Naive thymus-derived CD4-positive, alpha-beta T cell (primary cell): ENCODE measurements at places on chromosomes 4 and X. TPM values are rescaled to one million over a fixed set of nuclear protein-coding genes. Genes with fewer than 3 reads are reported as not detected.

DNA sequence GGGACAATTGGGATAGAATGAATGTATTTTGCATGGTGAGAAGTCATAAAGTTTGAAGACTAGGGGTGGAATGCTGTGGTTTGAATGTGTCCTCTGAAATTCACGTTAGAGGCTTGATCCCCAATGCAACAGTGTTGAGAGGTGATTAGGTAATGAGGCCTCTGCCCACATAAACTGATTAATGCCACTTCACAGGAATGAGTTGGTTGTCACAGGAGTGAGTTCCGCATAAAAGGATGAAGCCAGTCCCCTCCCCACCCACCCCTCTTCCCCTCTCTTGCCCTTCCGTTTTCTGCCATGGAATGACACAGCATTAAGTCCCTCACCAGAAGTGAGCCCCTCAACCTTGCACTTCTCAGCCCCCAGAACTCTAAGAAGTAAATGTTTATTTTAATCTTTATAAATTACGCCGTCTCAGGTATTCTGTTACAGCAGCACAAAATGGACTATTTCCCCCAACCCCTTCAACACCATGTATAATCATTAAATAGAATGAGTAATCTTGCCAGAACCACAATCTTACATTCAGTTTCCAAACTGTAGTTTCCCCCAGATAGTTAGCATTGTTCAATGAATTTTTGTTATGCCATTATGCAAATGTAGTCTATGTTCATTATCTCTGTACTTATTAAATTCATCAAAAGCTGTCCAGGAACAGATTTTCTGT lies 5.5 kb upstream of the MMAA start:
- DNase-seq = no peak

DNA sequence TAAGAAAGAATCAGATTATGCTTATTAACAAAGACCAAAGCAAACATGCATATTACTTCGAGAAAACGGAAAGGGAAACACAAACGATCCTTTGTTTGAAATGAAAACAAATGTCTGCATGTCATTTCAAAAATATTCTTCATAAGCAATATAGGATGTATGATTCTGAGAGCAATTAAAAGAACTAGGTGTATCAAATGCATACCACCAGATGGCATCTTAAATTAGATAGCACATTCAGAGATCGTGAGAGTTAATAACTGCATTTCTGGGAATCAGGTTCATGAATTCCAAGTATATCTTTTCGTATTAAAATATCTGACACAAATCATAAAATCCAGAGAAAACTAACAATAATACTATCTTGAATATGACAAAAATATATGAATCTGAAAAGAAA lies 159.5 kb downstream of the PPP3CA start:
- DNase-seq = peak; percentile 8

Gene SYNPO2
- total RNA-seq = 0.61 TPM

Gene BTK
- total RNA-seq = 2.3 TPM

- DNase-seq = no peak
These were observed 32.2 kb upstream of the MAGEA10 start for GRCh38 chrX:152170621-152171020.

Gene RBM47
- total RNA-seq = 1.9 TPM

DNA sequence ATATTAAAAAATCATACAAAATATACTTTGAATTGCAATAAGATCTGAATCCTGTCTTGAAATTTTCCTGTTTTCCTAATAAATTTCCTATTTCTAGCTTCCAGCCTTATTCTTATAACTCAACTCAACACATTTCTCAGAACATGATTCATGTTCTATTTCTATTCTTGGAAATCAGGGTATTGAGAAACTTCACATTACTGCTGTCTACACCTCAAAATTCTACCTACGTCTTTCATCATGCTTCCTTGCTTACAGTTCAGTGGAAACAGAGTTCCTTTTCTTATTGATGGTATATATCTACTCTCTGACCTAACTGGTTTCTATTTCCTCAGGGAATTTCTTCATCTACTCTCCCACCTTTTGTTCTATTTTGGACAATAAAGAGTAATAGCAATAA lies 2139.0 kb downstream of the ARAP2 start:
- DNase-seq = no peak

GRCh38 chr4:94363136-94363655 lies 20.6 kb upstream of the HPGDS start:
- DNase-seq = no peak

DNA sequence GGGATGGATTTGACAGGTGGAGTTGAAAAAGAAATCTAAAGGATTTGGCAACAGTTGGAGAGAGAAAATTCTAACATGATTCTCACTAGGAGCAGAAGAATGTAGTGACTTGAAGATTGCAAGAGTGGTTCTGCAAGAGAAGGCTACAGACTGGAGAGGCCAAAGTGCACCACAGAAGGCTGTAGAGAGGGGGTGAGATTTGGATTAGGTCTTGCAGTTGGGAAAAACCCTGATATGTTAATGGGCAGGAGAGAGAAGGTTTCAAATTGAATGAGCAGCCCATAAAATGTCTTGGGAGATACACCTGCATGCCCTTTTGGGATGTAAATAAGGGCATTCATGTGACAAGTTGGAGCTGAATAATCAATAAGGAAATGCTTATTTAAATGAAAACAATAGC lies 14.7 kb upstream of the VEGFD start:
- no peak for DNase-seq

DNA sequence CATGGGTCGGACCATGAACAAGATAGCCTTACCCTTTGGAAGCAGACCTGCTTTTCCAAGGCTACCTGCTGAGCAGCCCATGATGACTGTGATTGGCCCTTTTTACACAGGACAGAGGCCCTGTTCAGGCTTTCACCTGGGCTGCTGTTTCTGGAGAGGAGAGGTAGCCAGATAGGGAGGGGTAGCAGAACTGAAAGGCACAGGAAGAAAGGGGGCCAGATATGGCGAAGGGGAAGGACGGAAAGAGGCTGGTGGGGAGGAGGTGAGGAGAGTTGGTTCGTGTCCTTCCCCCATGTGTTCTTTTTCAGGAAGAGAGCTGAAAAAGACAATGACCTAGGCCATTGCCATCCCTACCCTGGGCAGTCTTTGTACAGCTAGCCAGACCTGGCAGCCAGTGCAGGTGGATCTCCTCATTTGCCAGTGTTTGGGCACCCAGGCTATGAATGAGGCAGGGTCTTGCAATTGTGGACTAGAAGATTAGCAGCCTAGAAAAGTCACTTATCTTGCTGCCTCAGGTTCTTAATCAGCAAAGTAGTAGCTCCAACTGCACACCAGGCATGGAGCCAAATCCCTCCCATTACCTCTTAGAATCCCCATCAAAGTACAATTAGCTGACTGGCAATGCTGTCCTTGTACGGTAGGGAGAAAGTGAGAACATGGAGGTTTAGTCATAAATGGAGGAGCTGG lies 139.6 kb downstream of the AMMECR1 start:
- no peak for DNase-seq

DNA sequence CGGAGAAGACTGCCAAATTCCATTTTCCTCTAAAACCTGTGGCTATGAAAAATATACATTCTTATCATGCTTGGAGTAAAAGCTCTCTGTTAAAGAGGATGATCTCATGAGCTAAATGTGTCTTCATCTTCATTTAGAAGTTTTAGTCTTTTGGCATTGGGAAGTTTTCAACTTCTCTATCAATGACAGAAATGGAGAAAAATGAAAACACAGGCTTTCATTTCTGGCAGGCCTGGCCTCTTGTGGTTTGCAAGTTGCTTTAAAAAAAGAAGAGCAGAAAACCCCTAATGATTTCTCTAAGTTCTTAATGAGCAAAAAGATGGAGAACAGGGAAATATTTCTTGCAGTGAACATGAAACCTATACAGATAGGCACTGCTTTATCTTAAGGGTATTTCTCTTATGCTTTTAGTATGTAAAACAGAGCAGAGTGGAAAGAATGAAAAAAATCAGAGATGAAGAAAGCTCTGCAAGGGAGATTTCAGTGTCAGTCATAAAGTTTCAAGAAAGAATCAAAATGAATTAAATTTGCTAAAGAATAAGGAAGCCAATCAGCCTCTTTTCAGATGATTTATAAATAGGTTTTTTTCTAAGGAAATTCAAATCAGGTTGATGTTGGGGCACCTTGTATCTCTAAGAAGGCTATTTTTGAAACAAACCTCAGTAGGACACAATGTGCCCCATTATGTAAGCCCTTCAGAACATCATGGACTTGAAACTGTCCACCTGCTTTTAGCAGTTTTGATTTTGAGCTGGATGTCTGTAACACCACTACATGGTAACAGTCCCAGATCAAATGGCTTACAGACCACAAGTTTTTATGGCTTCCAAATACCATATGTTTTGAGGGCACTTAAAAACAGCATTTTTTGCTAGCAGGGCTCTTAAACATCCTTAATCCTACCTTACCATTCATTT lies 225.0 kb downstream of the GRIA3 start:
- no peak for DNase-seq

Gene SPATA4
- not detected for total RNA-seq

DNA sequence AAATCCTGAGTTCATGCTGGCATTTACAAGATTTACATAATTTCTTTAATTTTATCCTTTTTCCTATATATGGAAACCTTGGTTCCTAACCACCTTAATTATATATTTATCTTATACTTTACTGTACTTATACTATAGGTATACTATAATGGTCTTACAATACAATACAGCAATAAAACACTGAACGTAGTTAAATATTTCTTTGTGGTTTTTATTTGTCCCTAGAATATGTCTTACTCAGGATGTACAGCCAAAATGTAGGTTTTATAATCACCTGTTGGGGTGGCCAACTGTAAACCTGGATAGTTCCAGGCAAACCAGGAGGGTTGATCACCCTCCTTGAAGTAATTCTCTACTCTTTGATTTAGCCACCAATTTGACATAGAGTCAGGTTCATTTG lies 48.4 kb upstream of the KIT start:
- no peak for DNase-seq

Gene PDGFRA
- not detected for total RNA-seq

- DNase-seq = no peak
These were observed 29.7 kb upstream of the PPP2R2C start for GRCh38 chr4:6502147-6502546.

Gene NEUROG2
- total RNA-seq = not detected

GRCh38 chr4:61309616-61310015 lies 109.5 kb downstream of the ADGRL3 start:
- no peak for DNase-seq

GRCh38 chr4:111937368-111937767 lies 207.9 kb upstream of the FAM241A start:
- DNase-seq = no peak

DNA sequence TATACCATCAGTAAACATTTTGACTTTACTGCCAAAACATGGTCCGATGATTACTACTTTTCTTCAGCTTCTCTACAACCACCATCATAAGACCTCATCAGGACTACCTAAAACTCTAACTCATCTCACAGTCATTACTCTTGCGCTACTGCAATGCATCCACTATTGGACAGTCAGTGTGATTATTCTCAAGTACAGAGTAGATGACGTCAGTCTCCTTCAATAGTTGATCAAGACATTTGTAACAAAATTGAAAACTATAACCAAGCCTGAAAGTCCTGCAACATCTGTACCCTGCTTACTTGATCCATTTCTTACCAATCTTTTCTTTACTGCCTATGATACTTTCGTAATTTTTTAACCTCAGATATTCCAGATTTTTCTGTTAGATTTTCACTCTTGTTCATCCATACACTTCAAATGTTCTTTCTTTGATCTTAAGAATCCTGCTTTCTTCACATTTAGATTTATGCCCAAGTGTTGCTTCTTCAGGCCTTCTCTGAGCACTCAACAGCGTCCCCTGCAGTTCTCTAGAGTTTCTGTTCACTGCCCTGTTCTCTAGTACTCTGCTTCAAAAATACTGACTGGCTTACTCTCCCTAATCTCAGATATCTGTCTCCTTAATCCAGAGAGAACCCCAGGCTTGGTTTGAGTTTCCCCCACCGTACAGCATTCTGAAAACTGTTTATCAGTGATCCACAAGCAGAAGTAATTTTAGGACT lies 1517.6 kb downstream of the STIM2 start:
- no peak for DNase-seq

Gene RNF128
- not detected for total RNA-seq

Gene TRIML2
- total RNA-seq = not detected in 2 replicates

Gene ADGRG4
- total RNA-seq = not detected

Gene SYN1
- total RNA-seq = 1.5 TPM

GRCh38 chr4:175823015-175823742 lies 11.1 kb upstream of the GPM6A start:
- DNase-seq = no peak

DNA sequence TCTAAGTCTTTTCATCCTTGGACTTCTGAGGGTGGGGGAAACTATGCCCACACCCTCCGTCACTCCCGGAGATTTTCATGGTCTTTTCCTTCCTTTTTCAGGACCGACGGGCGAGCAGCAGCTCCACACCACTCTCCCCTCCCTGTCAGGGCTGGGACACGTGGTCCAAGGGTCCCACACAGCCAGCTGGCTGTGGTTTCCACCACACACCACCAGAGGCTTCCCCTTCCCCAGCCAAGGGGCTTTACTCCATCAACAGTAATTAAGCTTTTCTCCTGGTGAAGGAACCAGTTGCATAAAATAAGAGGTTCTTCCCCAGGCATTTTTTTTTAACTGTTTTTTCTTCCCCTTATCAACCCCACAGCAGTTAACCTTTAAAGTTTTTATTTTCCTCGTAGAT lies 453.9 kb downstream of the GPAT3 start:
- DNase-seq = no peak

Gene GPRASP3
- total RNA-seq = 1.9 TPM

DNA sequence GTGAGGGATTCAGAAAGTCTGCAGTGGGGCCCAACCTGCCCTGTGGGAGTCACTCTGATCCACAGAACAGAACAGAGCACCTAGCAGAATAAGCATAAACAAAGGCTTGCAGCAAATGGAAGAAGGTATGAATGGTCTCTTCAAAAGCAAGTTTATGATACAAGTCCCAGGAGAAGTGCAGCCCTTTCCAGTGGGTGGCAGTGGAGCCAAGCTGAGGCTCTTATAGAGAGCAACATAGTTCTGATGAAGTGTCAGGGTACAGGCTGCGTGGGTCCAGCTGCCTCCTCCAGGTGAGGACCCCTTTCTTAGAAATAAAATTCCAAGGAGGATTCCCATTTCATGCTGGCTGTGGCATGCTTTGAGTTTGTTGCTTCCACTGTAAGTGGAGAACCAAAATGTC lies 88.8 kb upstream of the PAK3 start:
- DNase-seq = no peak

GRCh38 chr4:6468376-6468775 lies 4.0 kb downstream of the PPP2R2C start:
- no peak for DNase-seq
